ENCODE measurements at places on chromosomes 5 and 9. TPM values are rescaled to one million over a fixed set of nuclear protein-coding genes. Genes with fewer than 3 reads are reported as not detected.

DCAF12 gene
- 58.9 TPM for total RNA-seq

CDH9 gene
- not detected for total RNA-seq

GARIN3 gene
- not detected for total RNA-seq

SELENOP gene
- total RNA-seq, result 0.53 TPM

FOXI1 gene
- not detected for total RNA-seq

TAF11L9 gene
- not detected for total RNA-seq

GALNT12 gene
- total RNA-seq, result 9.9 TPM

SOX30 gene
- 0.09 TPM for total RNA-seq

NR2F1-AS1 gene
- total RNA-seq, result not detected

SPINK13 gene
- total RNA-seq, result not detected

PCDHB6 gene
- not detected for total RNA-seq

SEMA4D gene
- 525 TPM for total RNA-seq

TLN1 gene
- total RNA-seq, result 374 TPM

TPM2 gene
- 12.1 TPM for total RNA-seq

ROPN1L gene
- total RNA-seq, result 1.1 TPM

NTRK2 gene
- 2.9 TPM for total RNA-seq

OMD gene
- not detected for total RNA-seq

TXNDC8 gene
- total RNA-seq, result not detected

SLCO6A1 gene
- total RNA-seq, result not detected

MLANA gene
- not detected for total RNA-seq

PCA3 gene
- total RNA-seq, result not detected

AHRR gene
- 56.8 TPM for total RNA-seq

ADAMTS2 gene
- not detected for total RNA-seq

FRRS1L gene
- total RNA-seq, result not detected

ASB6 gene
- total RNA-seq, result 25.0 TPM

CD72 gene
- total RNA-seq, result 11.4 TPM

PCDHB10 gene
- total RNA-seq, result not detected

FSTL4 gene
- total RNA-seq, result not detected

UBAP2 gene
- total RNA-seq, result 60.9 TPM

ZDHHC11B gene
- not detected for total RNA-seq

SEMA6A gene
- not detected for total RNA-seq

IFNB1 gene
- total RNA-seq, result 1.2 TPM

KIF24 gene
- 13.6 TPM for total RNA-seq

CATSPER3 gene
- total RNA-seq, result 0.61 TPM

TMC1 gene
- not detected for total RNA-seq
